BJ (cell line): ENCODE measurements at places on chromosomes 5 and 9.

DNA sequence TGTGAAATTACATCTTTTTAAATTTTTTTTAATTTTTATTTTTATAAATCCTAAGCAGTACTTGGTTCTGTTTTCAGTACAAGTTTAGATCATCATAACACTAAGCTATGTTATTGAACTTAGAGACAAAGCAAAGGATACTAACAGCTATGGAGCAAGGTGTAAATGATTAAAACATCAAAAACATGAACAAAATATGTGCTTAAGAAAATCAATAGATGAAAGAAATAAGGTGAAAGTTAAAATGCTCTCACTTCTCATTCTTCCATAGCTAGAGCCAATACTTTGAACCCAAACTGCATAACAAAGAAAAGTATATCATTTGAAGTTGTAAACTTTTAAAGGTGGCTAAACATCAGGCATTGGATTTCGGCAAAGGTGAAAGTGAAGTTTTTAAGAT is 292.3 kb upstream of the PUM3 start:
- no peak for DNase-seq

GRCh38 chr5:133580618-133581017 is 31.7 kb downstream of the FSTL4 start:
- DNase-seq = no peak

- DNase-seq = no peak
These were observed 611 bp downstream of the PCDHA3 start for GRCh38 chr5:140801494-140801841.

DNA sequence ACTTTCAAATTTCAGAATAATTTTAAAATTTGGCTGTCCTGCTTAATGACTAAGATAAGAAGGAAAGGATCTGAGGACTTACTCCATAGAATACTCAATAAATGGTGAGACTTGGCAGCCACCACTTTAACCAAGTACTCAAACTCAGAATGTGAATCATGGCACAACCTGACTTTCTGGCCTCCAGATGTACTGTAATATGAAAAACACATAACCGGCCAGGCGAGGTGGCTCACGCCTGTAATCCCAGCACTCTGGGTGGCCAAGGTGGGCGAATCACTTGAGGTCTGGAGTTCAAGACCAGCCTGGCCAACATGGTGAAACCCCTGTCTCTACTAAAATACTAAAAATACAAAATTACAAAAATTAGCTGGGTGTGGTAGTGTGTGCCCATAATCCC is 10.0 kb upstream of the MARCHF6 start:
- no peak for DNase-seq

DNA sequence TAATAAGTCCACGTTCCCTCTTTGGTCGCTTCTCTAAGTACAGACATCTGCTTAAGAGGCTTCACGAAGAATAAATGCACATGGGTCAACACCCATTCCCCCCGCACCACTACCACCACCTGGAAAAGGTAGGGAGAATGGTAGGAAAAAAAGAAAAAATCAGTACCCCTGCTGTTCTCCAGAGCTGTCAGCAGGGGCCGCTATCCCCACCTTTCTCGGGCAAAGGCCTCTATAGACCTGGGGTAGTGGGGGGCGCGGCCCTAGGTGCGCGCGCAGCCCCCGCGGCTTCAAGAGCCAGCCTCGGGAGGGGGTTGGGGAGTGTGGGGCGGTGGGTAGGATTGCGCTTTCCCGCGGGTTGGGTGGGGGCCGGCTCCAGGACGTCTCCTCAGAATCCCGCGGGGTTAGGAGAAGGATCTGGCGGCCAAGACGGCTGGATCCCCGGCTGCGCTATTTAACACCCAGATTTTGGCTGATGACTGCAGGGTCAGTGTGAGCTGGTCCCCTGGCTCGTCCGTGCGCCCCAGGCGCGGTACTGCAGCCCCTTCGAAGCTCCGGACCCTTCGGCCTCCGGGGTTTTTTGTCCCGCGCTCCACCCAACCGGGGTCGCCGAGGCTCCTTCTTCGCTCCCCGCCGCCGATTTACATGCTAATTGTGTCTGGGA is 1.6 kb upstream of the SEMA6A start:
- no peak for DNase-seq

GRCh38 chr9:128369024-128369706 is 2.0 kb upstream of the URM1 start:
- no peak for DNase-seq

DNA sequence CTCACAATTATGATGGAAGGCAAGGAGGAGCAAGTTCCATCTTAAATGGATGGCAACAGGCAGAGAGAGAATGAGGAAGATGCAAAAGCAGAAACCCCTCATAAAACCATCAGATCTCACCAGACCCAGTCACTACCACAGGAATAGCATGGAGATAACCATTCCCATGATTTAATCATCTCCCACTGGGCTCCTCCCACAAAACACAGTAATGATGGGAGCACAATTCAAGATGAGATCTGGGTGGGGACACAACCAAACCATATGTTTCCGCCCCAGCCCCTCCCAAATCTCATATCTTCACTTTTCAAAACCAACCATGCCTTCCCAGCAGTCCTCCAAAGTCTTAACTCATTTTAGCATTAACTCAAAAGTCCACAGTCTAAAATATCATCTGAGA is 304.0 kb downstream of the TUSC1 start:
- no peak for DNase-seq

DNA sequence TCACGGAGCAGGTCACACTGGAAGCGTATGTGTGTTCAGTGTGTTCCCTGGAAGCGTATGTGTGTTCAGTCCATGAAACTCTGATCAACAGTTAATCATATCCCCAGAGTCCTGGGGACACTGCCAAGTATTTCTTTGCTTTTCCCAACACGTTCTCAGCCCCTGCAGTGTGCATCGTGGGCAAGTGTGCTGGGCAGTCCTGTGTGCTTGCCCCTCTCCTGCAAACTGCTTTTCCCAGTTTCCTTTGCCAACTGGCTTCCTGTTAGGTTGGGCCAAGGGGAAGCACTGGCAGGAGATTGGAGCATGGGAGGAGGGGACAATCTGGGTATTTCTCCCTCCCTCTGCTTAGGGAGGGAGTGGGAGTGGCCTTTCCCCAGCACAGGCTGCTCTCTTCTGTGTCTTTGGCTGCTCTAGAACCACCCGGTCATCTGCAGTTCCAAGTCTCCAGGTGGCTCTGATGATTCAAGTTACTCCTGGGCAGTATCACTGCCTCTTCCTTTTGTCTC is 36.8 kb upstream of the NEK6 start:
- DNase-seq = no peak

DNA sequence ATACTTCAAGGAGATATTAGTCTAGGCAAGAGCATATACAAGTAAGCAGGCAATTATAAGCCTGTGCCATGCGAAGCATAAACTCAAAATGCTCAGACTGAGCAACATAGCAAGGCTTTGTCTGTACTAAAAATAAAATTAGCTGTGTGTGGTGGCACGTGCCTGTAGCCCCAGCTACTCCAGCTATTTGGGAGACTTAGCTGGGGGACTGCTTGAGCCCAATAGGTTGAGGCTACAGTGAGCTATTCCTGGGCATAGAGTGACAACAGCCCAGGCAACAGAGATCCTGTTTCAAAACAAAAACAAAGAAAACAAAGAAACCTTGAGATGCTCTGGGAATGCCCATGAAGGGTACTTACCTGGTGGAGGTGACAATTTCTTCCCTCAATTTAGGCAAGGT is 130.5 kb upstream of the ZNF608 start:
- no peak for DNase-seq

DNA sequence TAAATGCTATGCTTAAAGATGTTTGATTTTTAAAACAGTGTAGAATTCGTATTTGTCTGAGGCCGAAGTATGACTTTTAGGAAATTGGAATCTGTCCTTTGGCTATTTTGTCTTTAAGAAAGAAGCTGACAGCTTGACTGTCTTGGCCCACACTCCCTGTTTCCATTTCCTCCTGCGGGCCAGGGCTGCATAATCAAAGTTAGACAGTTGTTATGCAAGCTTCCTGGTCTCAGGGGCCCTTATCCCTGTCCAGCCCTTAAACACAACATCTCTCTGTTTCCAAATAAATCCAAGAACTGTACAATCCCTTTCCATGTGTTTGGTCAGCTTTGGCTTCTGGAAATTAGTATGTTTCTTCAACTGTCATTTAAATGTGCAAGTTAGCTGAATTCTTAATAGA is 54.6 kb upstream of the ECM2 start:
- no peak for DNase-seq

- DNase-seq = peak; percentile 18
These were observed 138.7 kb upstream of the GRHPR start for GRCh38 chr9:37283730-37284325.

DNA sequence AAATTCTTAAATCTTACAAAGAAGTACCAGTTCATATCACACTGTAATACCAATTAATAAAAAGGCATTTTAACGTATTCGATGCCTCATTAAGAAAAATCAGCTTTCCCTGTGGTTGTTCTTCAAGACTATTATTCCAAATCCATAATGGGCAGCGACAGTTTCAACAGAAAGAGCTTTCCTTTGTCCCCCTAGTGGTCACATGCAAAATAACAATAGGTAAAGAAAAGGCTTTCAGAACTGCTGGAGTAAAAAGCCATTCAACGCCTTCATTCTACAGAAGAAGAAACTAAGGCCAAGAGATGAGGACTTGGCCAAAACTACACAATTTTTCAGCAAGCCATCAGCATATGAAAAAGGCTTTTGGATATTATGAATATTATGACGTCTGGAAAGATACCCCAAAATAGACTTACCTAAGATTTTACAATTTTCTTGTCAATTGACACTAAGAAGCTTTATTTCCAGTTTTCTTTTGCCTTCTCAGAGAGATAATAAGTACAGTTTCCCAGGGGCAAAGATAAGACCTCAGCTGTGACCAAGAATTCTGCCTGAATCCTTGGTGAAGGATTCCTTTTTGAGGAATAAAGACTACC is 6.7 kb upstream of the CDH6 start:
- DNase-seq = no peak

- no peak for DNase-seq
These were observed 207.1 kb downstream of the VPS13A start for GRCh38 chr9:77384406-77384805.

GRCh38 chr9:72575666-72576065 is 54.3 kb downstream of the TMC1 start:
- DNase-seq = no peak

- no peak for DNase-seq
These were observed 18.7 kb downstream of the NIPAL4 start for GRCh38 chr5:157478726-157479125.

DNA sequence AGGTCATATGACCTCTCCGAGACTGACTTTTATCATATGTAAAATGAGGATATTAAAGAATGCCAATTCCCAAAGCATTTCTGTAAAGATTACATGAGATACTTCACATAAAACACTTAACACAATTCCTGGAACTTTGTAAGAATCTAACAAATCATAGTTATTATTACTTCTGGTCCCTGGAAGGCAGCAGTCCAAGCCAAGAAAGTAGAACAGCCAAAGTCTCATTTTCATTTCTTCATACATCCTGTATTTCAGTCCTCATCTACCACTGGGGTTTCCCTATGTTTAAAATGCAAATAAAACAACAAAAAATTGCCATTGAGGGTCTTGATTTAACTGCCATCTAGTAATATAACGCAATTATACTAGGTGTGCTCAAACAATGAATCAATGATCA is 179.5 kb downstream of the MARCHF11 start:
- DNase-seq = no peak

DNA sequence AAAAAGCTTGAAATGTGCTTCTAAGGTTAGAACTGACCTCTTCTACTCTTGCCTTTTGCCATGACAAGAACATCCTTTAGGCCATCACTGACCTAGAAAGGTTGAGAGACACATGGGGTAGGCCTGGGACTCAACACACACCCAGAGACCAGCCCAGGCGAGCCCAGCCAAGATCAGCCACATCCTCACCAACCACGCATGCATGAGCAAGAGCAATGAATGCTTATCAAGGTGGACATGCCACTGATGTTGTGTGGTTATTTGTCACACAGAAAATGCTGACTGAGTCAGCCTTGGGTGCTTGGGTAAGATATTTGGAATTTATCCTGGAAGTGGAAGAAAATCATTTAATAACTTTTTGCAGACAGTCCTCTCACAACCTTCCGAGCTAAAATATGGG is 39.4 kb downstream of the SMIM23 start:
- no peak for DNase-seq

GRCh38 chr5:31781772-31782171 is 142.8 kb downstream of the PDZD2 start:
- no peak for DNase-seq

DNA sequence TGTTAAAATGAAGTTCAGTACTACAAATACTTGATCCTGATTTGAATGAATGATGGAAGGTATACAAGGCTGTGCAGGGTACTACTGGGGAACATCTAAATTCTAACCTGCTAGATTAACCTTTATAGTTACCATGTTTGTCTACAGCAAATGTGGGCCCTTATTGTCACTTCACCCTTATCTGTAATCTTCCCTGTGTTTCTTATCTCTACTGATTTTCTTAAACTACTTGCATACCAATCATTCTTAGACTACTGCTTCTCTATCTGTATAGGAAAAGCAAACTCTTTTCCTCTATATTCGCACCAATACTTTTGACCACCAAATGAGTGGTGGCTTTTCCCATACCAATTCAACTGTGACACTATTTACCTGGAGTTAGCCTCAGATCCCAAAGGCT is 210.7 kb downstream of the HINT1 start:
- no peak for DNase-seq

DNA sequence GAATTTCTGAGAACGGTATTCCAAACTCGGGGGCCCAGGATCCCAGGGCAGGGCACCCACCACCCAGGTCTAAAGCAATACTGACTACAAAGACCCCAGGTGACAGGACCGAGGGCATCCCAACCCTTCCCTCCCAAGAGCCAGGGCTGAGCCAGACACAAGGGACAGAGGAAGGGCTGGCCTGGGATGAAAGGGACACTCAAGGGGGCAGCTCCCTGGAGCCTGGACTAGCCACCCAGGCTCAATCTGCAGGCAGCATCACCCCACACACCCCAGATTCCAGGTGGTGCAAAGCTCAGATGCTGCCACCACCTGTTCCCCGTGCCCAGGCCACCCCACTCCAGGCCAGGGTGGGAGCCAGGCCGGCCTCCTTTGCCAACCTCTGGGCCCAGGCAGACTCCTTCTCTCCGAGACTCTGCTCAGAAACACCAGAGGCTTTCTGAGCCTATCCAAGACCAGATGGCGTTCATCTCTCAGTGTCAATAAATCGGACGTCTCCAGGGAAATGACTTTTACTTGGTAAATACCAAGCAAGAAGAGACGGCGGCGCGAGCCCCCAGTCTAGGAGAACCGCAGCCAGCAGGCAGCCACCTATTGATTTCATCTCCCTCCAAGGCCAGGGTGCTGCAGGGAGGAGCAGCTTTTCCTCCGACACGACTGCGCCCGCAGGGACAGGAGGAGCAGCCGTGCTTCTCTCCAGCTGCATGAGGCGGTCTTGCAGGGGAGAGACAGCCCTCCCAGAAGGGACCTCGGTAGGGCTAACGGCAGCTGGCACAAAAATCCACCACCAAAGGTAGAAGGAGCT is 94.1 kb upstream of the ADAMTS2 start:
- no peak for DNase-seq
